ENCODE measurements at places on chromosomes 12 and 14. TPM values are rescaled to one million over a fixed set of nuclear protein-coding genes. Genes with fewer than 3 reads are reported as not detected.

DNA sequence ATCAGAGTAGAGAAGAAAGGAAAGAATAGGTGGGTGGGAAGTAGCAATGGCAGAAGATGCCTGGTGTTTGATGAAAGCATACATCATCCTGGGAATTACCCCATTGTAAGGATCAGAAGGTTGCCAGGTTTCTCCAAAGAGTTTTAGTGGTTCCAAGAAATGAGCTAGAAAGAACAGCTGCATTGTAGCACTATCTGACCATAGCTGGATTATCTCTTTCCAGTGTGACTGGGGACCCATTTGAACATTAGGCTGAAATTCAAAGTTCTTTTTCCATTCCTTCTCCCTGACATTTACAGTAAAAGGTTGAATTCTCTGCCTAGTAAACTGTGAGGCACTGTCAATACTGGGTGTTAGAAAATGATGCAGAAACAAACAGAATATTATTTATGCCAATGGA, 244.4 kb downstream of the GALC start:
- no peak for DNase-seq

- DNase-seq: no peak
Measured at GRCh38 chr12:72677139-72677538, 405.0 kb downstream of the TRHDE start.

GRCh38 chr12:7835766-7836165, 36.9 kb downstream of the SLC2A14 start:
- DNase-seq: no peak

DNA sequence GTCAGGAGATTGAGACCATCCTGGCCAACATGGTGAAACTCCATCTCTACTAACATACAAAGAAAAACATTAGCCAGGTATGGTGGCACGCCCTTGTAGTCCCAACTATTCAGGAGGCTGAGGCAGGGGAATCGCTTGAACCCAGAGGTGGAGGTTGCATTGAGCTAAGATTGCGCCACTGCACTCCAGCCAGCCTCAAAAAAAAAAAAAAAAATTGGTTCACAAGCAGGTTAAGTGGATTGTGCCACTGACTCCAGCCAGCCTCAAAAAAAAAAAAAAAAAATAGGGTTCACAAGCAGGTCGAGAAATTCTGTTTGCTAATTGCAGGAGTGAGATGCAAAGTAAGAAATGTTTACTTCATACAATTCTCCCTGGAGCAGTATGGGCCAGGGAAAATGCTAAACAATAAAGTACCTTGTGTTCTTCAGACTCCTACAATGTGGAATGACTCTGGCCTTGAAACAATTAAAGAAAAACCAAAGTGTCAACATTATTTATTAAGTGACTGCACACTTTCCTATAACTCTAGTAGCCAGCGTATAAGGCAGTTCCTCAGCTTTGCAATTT, 6.1 kb downstream of the EDDM3B start:
- no peak for DNase-seq

DNA sequence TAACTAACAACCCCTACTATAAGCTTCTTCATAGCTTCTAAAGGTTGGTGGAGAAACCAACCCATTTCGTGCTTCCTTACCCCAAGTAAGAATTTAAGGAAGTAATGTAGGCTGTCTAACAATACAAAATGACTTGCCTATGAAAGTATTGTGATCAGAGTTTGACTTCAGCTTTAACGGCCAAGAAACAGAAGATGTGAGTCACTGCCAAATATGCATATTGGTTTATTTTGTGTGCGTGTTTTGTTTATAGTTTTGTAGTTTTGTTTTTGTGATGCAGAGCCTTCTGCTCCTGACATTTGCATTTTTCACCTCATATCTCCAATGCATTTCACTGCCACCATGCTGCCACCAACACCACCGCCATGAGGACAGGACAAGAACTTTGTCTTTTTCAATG, 146.0 kb downstream of the FBXL14 start:
- no peak for DNase-seq

Gene TULP3
- total RNA-seq: 17.1 TPM
